ENCODE measurements at places on chromosomes 16 and 17.

DNA sequence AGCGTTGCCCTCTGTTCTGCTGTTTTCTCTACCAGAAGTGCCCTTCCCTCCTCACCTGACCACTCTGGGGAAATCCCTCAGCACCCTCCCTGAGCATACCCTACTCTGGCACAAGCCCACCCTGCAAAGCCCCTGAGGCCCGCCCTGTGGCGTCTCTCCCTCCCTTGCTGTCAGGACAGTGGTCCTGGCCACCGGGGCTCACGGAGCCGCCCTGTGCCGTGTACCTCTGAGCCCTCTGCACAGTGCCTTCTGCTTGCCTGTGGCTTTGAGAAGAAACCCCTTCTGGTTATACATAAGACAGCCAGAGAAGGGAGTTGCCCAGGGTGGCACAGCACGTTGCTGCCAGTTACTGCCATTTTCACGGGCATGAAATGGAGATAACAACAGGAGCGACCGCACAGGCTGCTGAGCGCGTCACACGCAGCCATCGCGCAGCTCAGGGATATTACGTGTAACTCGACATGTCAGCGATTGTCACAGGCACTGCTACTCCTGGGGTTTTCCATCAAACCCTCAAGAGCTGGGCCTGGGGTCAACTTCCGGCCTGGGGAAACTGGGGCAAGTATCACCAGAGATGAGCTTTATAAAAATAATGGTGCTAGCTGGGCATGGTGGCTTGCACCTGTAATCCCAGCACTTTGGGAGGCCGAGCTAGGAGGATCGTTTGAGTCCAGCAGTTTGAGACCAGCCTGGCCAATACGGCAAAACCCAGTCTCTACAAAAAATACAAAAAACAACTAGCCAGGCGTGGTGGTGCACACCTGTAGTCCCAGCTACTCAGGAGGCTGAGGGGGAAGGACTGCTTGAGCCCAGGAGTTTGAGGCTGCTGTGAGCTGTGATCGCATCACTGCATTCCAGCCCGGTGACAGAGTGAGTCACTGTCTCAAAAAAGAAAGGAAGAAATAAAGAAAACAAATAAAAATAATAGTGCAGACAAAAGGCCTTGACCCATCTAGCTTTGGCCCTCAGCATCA lies 14.8 kb downstream of the SCGB1C2 start:
- DNase-seq, result no peak

GRCh38 chr17:17344507-17345293 lies 41.5 kb downstream of the NT5M start:
- no peak for DNase-seq

DNA sequence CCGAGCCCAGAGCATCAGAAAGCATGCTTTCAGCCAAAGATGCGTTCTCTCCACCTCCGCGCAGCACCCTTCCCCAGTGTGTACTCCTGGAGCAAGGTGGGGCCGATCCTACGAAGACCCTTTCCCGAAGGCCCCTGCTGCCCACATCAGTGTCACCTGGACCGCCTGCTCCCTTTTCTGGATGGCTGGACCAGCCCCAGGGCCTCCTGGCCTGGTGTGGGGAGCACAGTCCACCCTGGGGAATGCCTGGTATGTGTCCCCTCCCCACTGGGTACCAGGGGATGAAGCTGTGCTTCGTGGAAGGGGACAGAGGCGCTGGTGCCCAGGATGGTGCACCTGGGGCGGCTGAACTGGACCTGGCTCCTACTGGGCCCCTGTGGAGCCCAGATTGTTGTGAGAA lies 173.8 kb downstream of the SEC14L1 start:
- DNase-seq, result no peak

DNA sequence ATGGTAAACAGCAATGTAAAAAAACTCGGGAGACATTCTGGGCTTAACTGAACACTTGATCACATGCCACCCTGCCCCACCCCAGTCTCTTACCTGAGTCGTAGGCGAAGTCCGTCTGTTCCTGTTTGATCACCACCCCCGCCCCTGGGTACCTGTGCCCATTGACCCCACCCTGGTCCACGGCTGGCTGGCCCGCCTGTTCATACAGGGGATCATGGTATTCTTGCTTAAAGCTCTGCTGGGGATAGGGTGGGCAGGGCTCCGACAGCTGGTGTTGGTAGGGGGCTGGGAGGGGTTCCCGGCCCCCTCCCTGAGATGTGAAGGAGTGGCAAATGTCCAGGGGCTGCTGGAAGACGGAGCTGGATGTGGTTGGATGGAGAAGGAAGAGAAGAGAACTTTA lies 13.6 kb downstream of the ETV4 start:
- DNase-seq, result no peak

- DNase-seq, result no peak
Observed at GRCh38 chr17:73569762-73570319, 74.4 kb downstream of the SDK2 start.

- no peak for DNase-seq
Observed at GRCh38 chr17:76575570-76575969, 10.1 kb downstream of the ST6GALNAC2 start.

- DNase-seq, result peak; percentile 72
Observed at GRCh38 chr17:79843816-79844800, 4.9 kb upstream of the CBX4 start.

- DNase-seq, result peak; percentile 43
Observed at GRCh38 chr16:87297918-87298631, 19.1 kb downstream of the C16orf95 start.

- no peak for DNase-seq
Observed at GRCh38 chr16:74472010-74472409, 50.7 kb upstream of the CLEC18B start.

- no peak for DNase-seq
Observed at GRCh38 chr17:63519972-63520882, 2.9 kb upstream of the KCNH6 start.

DNA sequence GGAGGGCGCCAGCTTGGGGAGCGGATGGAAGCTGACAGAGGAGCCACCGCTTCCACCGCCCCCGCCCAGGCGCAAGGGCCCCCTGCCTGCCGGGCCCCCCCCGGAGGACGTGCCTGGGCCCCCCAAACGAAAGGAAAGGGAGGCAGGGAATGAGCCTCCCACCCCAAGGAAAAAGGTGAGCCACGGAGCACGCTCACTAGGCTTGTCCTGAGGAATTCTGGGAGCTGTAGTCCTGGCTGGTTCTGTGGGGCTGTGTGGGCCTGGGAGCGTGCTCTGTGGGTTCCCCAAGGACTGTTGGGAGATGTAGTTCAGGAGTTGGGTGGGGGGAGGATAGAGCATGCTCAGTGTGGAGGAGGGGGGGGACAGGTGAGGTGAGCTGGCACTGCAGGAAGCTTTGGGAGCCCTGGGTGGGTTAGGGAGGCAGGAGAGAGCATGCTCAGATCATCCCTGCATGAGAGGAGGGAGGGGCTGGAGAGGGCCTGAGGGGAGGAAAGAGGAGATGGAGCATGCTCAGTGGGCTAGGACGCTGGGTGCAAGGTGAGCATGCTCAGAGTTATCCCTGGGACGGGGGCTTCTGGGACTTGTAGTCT lies 4.5 kb downstream of the FBXL19 start:
- peak; percentile 94 for DNase-seq

- DNase-seq, result no peak
Observed at GRCh38 chr17:58626905-58627304, 64.9 kb downstream of the TEX14 start.

- DNase-seq, result no peak
Observed at GRCh38 chr16:57748596-57748995, 13.0 kb downstream of the KATNB1 start.

DNA sequence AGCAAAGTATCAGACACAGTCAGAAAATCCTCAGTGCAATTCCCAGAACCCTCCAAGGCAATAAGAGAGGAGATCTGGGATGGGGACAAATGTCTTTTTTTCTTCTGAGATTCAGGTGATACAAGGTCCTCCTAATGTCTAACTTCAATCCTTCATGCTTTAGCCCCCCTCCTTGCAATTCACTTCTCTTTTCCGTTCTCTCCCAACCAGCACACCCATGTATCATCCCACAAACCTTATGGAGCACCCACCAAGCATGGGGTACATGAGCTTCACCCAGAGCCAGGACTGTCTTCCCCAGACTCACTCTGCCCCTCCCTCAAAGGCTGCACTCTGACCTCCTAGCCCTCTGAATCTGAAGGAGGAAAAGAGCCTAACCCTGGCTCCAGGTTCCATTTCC lies 10.1 kb downstream of the HDAC5 start:
- no peak for DNase-seq

GRCh38 chr16:8767176-8767575 lies 30.3 kb downstream of the TMEM186 start:
- DNase-seq, result no peak

DNA sequence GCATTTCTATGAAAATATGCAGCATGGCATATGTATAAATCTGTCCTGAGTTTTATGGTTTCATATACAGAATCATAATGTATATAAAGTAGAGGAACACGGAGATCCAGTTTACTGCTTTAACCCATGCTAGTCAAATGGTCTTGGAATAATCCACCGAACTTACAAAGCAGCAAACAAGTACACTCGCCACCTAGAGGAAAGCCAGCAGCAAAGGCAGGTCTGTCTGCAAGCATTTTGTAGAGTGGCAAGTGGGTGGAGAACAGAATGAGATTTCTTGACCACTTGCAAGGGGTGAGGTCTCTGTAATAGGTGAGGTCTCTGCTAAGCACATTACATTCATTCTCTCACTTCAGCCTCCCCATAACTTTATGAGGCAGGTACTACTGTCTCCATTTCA lies 308.3 kb downstream of the CA10 start:
- DNase-seq, result peak; percentile 35

GRCh38 chr17:74213861-74214391 lies 555 bp downstream of the TTYH2 start:
- peak; percentile 58 for DNase-seq

DNA sequence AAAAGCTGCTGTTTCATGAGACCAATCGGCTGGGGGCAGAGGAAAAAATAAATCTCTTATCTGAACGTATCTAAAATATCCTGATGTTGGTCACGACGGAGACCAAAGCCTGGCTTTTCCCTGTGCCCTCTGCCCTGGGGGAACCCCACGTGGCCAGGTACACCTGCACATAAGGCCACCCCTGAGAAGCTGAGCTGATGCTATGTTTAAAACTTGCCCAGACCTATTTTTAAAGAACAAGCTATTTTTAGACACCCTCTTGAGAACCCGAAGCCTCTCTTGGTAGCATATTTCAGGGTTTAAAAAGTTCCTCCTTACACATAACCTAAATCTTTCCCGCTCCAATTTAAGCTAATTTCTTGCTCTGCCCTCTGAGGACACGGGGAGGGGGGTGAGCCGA lies 210.4 kb downstream of the GSG1L start:
- DNase-seq, result no peak

DNA sequence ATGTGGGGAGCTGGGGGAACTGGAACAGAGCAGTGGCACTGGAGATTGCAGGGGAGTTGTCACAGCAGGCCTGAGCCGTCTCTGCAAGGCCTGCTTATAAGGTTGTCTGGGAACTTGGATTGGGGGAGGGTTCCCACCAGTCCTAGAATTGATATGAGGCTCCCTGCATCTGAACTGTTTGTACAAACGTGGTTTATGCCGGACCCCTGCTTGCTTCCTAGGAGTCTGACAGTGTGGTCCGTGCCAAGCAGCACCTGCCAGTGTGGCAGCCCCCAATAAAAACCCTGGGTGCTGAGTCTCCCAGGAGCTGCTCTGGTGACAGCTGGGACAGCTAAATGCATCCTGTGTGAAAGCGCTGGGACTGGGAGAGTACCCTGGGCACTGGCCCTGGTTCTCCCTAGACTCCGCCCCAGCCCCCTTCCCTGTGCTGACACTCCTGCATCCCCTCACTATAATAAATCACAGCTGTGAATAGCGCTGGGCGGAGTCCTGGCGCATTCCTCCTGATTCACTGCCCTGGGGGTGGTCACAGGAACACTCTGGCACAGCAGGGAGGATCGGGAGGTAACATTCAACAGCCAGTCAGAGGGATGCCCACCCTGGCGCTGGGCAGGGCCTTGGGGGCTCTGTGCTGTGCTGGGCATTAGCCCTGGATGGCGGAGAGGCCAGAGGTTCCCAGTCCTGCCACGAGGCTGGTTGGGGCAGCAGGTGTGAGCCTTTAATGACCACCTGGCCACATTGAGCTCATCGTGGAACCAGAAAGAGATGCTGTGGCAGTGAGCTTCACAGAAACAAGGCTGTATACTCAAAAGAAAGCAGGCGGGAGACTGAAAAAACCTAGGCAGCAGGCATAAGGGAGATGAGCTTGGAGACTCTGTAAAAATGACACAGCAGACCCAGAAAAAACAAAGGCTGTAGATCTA lies 45.6 kb downstream of the RMI2 start:
- peak; percentile 72 for DNase-seq

GRCh38 chr16:9556949-9557665 lies 465.7 kb downstream of the HAPSTR1 start:
- no peak for DNase-seq

- no peak for DNase-seq
Observed at GRCh38 chr16:28091656-28092055, 28.1 kb upstream of the GSG1L start.

DNA sequence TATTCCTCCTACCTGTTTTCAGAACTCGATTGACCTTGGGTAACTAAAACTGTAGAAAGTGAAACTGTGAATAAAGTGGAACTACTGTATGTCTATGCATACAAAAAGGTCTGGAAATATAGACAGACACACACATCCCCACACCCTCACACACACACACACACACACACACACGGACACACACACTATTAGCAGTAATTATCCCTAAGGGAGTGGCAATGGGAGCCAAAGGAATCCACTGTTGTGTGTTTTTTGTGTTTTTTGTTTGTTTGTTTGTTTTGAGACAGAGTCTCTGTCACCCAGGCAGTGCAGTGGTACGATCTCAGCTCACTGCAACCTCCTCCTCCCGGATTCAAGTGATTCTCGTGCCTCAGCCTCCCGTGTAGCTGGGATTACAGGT lies 26.6 kb upstream of the SRCIN1 start:
- DNase-seq, result no peak

GRCh38 chr17:68222606-68223005 lies 25.2 kb upstream of the AMZ2 start:
- DNase-seq, result no peak

DNA sequence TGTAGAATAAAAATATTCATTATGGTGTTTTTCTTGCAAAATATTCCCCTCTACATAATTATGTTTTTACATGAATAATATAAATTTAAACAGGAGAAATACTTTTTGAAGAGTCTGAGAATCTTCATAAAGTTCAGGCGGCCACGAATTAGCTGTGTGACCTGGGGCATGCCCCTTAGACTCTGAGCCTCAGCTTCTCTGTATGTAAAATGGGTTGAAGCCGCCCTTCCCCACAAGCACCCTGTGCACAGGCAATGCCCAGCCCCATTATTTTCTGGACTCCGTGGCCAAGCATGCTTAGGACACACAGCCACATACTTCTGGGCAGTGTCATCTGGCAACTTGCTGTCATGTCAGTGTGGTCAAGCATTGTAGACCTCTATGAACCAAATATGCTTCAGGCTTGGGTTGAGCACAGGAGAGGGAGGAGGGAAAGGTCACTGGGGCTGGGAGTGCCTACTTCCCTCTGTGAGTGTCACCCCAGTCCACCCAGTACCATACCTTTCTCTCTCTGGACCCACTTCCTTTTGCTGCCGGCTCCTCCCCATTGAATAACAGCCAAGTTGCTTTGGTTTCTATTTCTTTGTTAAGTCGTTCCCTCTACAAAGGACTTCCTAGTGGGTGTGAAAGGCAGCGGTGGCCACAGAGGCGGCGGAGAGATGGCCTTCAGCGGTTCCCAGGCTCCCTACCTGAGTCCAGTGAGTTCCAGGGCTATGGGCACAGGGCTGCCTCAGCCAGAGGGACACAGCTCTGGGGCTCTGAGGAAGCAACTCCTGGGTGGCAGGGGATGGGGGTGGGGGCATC lies at the start of gene LGALS9:
Gene LGALS9 (plus strand): TSS at position 582 of the 804 bp plus-strand sequence. CDS start 78 bp downstream, at position 660.
- DNase-seq, result no peak

GRCh38 chr16:66069587-66069986 lies 296.9 kb upstream of the CDH5 start:
- DNase-seq, result no peak

GRCh38 chr17:10421900-10422542 lies at the start of gene MYH8:
MYH8 (minus strand) TSS chr17:10421950; CDS start chr17:10420227, 1,723 bp downstream.
- DNase-seq, result no peak

GRCh38 chr16:56673921-56674320 lies 4.3 kb downstream of the MT1H start:
- DNase-seq, result peak; percentile 67
